ENCODE measurements at places on chromosomes 1 and 21.

DNA sequence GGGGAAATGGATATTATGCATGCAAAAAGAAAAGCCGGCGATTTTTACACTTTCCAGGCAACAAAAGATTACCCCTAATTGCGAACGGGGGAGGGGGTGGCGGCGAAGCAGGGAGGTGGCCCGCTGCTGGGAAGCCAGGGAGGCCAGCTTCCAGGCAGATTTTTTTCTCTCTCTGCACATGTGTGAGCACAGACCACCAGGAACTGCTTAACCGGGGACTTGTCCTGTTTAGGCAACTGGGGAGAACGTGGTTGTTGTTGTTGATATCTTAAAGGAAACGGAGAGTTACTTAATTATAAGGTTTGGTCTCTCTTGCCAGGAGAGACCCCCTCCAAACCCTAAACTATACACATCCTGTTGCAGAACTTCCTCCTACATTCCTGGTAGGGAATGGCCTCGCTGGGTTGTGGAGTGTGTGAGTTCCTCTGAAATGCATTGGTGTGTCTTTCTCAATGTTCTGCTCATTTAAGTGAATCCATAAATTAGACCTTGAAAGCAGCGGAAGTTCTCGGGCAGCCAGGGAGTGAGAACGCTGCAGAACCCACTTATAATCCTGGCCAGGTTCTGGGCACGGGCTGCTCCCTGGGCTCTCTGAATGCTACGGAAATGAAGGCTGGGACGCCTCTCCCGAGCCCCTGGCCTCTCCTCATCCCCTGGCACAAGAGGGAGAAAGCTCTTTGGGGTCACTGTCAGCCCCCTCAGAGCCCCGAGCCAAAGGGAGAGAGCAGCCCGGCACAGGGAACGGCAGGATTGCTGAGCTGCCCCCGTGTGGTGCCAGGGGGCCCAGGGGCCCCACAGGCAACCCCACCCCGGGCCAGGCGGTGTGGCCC lies 250.0 kb downstream of the FOXD2 start:
- no peak for DNase-seq

- DNase-seq: no peak
These were observed 49.6 kb downstream of the UBE2T start for GRCh38 chr1:202291961-202292712.

DNA sequence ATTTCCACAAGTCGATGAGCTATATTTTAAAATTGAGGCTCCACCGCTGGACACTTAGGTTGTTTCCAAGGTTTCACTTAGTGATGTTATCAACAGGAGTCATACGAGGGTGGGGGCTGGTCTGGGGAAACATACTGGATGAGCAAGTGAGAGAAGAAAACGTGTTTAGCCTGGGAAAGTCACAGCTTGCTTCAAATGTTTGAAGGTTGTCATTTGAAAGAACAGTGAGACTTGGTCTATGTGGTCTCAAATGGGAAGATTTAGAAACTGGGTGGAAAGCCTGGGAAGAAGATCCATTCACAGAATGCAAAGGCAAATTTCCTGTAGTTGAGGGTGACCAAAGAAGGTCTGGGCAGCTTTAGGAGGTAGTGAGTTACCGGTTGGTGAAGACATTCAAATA lies 9.9 kb upstream of the DYRK1A start:
- no peak for DNase-seq

GRCh38 chr1:82153272-82153629 lies 352.5 kb downstream of the ADGRL2 start:
- DNase-seq: no peak

DNA sequence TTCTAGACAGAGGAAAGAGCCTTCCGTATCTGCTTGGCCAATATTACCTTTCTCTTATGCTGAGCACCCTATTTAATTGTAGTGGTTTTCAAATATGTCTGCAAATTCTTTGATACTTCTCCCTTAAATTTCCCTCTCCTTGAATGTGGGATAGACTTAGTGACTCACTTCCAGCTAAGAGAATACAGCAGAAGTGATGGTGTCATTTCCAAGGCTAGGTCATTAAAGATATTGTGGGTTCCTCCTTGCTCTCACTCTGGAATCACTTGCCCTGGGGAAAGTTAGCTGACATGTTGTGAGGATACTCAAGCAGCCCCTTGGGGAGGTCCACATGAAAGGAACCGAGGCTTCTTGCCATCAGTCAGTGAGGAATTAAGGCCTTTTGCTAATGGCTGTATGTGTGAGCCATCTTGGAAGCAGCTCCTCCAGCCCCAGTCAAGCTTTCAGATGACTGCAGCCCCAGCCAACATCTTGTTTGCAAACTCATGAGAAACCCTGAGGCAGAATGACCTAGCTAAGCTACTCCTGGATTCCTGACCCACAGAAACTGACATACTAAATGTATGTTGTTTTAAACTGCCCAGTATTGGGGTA lies 8.1 kb upstream of the CITED4 start:
- DNase-seq: no peak

DNA sequence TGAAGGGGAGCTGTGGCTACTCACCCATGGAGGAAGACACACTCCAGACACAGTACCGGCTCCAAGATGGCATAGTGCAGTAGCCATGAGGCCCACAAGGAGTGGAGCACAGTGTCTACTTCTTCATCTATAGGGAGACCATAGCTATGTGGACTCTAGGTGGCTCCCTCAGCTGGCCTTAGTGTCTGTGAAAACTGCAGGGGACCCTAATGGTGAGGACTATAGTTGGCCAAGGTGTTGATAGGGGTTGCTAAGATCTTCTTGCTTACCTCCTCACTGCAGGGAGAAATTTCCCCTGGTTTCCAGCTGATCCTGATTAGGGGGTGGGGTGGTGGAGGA lies 58.9 kb downstream of the DIPK1A start:
- DNase-seq: no peak

- DNase-seq: no peak
These were observed 78.9 kb upstream of the JAK1 start for GRCh38 chr1:65045022-65045817.

DNA sequence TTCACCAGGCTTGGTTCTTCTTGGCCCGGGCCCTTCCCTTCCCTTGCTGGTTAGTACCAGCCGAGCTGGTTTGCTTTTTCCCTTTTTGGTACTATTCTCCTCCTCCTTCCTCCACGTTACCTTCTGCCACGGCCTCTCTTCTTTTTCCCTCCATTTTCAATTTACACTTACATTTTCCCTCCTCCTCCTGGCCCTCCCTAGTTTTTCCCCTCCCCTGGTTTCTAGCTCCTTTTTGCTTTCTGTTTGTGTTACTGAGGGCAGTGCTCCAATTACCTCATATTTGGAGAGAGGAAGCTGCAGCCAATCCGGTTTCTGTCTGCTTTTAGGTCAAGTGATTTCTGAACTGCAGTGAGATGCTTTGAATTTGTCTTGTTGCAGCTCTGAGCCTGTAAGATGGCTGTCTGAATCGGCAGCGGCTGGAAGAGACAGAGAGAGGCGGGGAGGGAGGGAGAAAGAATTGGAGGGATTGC lies 63.7 kb downstream of the MACF1 start:
- DNase-seq: no peak

DNA sequence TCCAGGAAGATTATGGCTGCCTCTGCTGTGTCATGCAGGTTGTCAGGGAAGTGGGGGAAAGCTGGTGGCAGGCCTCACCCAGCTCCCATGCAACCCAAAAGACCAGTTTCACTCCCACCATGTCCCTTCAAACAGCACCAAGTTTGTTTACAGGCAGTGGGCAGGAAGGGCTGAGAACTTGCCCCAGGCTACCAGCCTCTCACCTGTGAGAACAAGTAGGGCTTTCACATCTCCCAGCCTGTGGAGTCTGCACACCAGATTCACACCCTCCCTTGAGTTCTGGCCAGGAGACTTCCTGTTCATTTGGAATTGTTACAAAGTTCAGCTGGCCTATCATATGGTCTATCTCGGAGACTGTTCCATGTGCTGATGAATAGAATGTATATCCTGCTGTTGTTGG lies 27.8 kb downstream of the RPAP2 start:
- no peak for DNase-seq
